ENCODE measurements at places on chromosomes 2 and 18. TPM values are rescaled to one million over a fixed set of nuclear protein-coding genes. Genes with fewer than 3 reads are reported as not detected.

- DNase-seq: no peak
Measured at GRCh38 chr18:76464281-76465259, 30.5 kb downstream of the ZNF516 start.

DNA sequence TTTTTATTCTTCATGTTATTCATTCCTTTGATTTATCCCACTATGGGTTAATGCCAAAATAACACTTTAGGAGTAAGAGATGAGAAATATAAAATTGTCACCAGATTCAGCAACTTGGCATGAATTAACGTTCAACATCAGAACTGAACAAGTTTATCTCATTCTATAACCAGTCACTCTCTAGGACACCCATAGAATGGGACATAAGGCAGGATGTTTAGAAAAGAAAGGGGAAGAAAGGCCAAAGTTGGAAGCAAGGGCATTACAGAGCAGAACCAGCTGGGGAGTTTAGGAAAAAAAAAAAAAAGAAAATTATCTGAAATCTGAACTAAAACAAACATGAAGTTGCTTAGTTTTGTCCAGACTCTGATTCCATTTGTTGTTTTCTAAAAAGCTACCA, 211.0 kb downstream of the PMAIP1 start:
- no peak for DNase-seq

DNA sequence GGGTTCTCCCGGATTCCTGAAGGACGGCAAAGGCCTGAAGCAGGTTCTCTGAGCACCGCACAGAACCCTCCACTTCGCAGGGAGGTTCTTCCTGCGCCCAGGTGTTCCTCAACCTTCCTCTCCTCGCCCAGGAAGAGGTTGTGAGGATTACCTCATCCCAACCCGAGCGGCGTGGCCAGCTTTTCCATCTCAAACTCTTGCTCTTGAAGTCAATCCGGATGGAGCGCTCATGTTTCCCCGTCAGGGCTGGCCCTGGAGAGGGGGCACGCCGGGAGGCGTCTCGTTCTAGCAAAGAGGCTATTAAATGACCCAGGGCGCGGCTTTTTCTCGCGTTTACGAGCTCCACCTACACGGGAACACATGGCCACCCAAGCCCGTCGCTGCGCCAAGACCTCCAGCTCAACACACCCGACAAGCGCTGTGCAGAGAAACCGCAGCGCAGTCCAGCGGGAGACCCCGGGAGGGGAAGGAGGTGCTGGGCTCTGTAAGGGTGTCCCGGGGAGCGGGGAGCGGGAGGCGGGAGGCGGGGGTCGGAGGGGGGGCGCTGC, 540 bp upstream of the RAB10 start:
- peak; percentile 93 for DNase-seq

GRCh38 chr2:55391155-55391554, 28.5 kb downstream of the CCDC88A start:
- DNase-seq: no peak

- peak; percentile 65 for DNase-seq
Measured at GRCh38 chr2:156110890-156111289, 221.6 kb downstream of the NR4A2 start.

GRCh38 chr2:110910423-110910822, 178.1 kb downstream of the ACOXL start:
- no peak for DNase-seq

DNA sequence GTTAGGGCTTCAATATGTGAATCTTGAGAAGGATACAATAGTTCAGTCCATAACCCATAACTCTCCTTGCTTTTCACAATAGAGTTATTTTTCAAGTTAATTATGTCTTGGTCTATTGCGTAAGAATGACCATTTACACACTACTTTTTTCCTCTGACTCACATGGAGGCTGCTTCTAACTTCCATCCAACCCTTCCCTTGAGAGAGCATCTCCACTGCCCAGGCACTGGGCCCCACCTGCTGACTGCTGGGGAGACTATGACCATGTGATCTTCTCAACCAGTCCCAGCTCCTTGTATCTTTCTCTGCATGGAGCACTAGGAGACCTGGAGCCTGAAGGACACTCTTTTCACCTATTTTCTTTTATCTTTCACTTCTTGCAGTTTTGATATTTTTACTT, 251.5 kb downstream of the GPD2 start:
- no peak for DNase-seq

The CDKL4 gene
- not detected for total RNA-seq

The POTEC gene
- not detected for total RNA-seq

The FABP1 gene
- total RNA-seq: 768 TPM

All from mucosa of descending colon (tissue), 3 donors.